ENCODE measurements at places on chromosomes 16 and 17.

DNA sequence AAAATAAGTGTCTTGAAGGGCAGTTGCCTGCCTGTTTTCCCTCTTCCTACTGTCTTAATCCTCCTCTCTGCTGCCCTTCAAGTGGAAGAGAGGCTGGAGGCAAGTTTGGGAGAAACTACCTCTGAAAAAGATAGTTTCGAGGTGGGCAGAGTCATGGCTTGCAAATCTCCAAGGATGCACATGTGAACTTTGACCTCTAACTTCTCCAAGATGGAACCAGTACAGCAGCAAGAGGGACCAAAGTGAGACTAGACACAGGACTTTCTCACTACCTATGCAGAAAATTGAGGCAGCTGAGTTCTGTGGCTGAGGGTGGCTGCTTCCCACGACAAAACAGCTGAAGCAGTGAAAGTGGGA lies 887 bp upstream of the KCNH4 start:
- DNase-seq, result no peak

DNA sequence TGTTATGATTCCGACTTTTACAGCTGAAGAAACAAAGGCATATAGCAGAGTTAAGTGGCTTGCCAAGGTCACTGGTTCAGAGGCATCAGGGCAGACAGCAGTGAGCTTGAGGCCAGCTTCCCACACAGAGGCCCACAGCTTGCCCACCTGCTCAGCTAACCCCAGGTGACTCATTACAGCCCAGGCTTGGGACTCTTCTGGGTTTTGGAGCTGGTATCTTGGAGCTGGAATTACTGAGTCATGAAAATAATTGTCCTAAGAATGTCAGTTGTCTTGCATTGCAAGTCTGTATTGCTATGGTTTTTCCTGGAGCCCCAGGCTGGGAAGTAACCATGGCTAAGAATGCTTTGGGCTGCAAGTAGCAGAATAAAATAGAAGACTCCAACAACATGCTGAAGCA lies 32.4 kb upstream of the IRX3 start:
- DNase-seq, result no peak

DNA sequence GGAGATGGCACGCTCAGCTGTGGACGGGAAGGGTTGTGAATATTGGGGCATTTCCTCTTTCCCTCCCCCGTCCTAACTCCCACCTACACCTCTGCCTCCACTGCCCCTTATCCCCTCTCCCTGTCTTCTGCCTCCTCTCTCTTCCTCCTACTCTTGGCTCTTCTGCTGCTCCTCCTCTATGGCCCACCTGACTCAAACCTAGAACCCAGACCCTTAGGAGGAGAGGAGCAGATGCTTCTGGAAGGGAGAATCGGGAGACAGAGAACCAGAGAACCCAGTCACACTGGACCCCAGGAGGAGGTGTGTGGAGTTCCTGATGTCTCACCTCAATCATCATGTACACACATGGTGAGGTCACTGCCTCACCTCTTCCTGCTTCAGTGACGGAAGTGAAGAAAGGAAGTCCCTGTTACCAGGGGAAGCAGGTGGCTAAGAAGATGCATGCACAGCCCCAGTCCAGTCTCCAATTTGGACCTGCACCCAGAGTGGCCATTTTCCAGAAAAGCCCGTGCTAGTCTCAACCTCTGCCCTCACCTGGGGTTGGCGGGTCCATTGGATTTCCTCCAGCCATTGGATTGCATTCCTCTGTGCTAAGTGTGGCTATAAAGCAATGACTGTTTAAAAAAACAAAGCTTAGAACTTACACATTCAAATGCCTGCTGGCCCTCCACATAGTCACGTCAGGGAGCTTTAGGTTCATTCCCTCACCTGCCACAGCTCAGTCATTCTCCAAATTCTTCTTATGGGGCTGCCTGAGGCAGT lies 4.0 kb downstream of the RNF222 start:
- DNase-seq, result no peak

GRCh38 chr17:38893607-38894006 lies 23.7 kb downstream of the LASP1 start:
- no peak for DNase-seq

DNA sequence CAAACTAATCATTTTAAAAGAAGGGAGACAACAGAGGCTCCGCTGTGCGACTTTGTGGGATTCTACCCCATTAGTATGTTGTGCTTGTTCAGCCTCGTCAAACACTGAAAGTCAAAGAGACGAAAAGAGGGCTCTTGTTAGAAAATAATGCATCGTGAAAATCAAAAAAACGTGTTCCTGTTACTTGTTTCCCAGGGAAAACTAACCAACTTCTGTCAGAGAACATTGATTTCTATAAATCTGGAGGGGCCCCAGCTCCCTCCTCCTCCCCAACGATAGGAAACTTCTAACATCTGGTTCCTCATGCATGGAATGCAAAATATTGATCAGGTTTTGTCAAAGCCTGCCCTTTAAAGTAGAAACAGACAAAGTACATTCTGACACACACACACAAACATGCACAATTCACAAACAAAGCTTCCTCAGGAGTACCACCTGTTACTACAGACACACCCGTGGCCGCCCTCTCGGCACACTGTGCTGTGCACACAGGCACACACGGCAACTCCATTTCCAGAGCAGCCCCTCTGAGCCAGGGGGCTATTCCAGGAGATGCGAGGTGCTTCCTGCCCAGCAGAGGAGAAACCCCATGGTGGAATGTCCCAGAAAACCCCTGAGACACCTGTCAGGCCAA lies 151.3 kb downstream of the ZFHX3 start:
- DNase-seq, result no peak

- peak; percentile 64 for DNase-seq
Observed at GRCh38 chr17:2034157-2034556, 4.2 kb downstream of the DPH1 start.

GRCh38 chr16:35258381-35258780 lies 1799.0 kb downstream of the TP53TG3F start:
- DNase-seq, result no peak

GRCh38 chr16:48596326-48596725 lies 13.7 kb downstream of the N4BP1 start:
- no peak for DNase-seq

DNA sequence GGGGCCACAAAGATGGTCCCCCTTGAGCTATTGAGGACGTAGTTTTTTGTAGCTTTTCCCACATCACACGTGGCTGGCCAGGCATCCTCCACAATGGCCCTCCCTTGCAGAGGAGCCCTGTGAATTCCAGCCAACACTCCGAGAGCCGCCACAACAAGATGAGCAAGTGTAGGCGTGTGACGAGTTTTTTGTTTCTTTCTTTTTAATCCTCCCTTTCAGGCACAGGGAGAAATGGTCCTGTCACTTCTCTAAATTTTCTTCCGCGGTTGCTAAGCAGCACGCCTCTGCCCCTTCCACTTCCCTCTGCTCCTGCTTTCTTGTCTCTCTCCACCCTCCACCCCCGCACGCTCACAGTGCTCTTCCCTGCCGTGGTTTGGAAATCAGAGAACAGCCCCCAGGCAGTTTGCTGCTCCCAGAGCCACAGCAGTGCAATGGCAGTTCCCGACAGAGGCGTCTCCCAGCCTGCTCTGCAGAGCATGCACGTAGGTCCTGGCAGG lies 68.0 kb upstream of the MRTFB start:
- DNase-seq, result peak; percentile 41

DNA sequence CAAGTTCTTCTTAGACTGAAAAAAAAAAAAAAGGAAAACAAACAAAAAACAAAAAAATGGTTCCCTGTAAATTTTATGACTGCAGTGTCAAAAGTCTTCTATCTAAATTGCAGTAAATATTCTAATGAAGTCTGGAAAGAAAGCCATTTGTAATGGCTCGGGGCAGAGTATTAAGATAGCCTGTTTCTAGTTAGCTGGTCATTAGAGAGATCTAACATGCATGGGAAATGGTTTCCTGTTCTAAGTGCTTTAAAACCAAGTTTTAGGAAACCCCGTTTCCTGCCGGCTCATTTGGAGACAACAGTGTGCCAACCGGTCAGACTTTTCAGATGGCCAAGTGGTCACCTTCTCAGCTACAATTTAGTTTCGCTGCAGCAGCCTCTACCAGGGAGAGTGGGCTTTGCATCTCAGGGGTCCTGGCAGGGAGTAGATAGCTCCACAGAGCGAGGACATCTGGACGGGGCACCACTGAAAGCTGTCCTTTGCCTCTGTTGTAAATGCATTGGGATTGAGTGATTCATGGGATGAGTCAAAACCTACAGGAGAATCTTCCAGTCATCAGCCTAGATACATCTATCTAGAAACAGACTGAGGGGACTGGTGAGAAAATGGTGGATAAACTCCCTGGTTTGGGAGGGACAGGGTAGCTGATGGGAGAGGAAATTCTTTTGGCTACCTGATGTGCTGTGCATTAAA lies 473.2 kb upstream of the SALL1 start:
- DNase-seq, result no peak

- DNase-seq, result no peak
Observed at GRCh38 chr17:76381633-76382350, 2.6 kb upstream of the SPHK1 start.

DNA sequence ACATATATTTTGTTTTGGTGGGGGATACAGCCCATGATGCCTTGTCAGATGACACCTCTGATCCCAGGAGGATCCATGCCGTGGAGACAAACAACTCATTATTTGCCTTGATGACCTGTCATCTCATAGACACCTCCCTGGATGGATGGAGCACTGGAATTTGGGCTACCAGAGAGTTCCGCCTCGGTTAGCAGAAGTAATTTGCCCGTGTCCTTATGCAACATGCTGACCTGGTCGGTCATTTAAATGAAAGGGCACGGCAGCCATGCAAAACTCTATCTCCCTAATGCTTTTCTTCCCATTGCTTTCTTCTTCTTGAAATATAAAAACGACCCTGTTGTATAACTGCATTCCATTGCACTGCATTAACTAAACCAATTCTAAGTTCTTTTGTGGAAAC lies 145.3 kb downstream of the GRIN2A start:
- no peak for DNase-seq

- no peak for DNase-seq
Observed at GRCh38 chr16:12188061-12188934, 211.8 kb downstream of the SNX29 start.
